ENCODE measurements at places on chromosomes 1 and 21.

- no peak for DNase-seq
These were observed 357.6 kb downstream of the TGFB2 start for GRCh38 chr1:218702775-218703174.

- DNase-seq = no peak
These were observed 455.5 kb upstream of the ADAMTS5 start for GRCh38 chr21:27422435-27422834.

- DNase-seq = no peak
These were observed 319.2 kb upstream of the SPAG17 start for GRCh38 chr1:118504221-118504644.

- DNase-seq = no peak
These were observed 41.6 kb upstream of the SLC2A1 start for GRCh38 chr1:43000271-43000670.

DNA sequence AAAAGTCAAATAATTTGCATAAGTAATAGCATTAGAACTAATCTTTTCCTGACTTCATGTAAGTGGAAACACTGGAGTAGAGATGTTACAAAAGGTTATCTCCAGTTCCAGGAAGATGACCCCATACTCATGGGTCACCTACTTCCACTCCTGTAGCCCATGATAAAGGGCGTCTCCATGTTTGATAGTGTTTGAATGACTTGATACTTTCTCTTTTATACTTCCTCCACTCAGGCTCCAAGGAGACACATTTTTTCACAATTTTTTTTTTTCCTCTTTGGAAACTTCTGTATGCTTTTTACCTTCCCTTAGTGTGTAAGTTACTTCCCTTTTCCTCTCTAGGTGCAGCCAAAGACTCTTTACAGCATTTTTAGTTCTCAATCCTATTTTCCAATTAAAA is 382.1 kb upstream of the B3GALT2 start:
- DNase-seq = no peak

GRCh38 chr21:15669247-15669646 is 60.5 kb upstream of the USP25 start:
- no peak for DNase-seq

GRCh38 chr1:77415579-77415978 is 133.8 kb downstream of the AK5 start:
- DNase-seq = no peak

GRCh38 chr1:37448185-37448584 is 26.2 kb upstream of the ZC3H12A start:
- DNase-seq = no peak

DNA sequence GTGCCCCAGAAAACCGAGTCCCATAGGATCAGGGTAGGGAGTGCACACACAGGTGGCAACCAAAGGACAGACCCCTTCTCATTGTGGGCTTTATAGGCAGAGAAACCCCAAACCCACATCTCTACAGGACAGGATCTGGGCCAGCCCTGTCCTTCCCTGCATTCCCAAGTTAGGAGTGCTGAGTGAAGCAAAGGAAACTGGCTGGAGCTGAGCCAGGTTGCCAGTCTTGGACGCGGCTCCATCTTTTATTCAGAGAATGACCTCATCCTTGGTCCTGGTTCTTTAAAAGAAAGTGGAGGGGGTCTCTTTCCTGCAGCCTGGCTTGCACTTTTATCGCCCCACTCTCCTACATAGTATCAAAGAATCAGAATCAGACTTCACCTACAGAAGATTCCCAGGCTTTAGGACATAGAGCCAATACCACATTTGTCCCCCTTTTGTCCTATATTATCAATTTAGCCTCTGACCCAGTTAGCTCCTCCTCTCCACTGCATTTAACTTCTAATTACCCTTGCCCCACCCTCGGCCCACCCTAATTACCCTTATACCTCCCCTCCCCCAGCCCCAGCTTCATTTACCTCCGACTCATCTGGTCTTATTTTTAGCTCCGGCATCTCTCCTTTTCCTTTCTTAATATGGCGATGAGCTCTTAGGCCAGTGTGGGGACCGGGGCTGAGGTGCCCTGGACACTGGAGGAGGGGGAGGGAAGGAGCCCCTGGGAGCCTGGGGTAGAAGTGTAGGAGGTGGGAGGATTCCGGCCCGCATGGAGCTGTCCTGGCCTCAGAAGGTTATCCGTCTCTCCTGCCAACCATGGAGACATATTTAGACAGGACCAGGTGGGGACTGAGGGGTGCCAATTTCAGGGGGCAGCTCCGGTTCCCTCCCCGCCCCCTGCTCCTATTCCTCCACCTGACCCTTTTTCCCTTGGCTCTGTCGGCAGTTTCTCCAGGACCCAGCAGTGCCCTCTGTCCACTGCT is at the start of gene CASQ1:
Gene CASQ1 (plus strand): TSS at position 927 of the 977 bp plus-strand sequence. CDS start 177 bp downstream, outside the sequence.
- peak; percentile 53 for DNase-seq

- DNase-seq = no peak
These were observed 22.5 kb upstream of the FRRS1 start for GRCh38 chr1:99788896-99789295.

- no peak for DNase-seq
These were observed 86.2 kb upstream of the IRF2BP2 start for GRCh38 chr1:234696148-234696576.

- no peak for DNase-seq
These were observed 36.2 kb downstream of the EPS15 start for GRCh38 chr1:51482881-51483280.

DNA sequence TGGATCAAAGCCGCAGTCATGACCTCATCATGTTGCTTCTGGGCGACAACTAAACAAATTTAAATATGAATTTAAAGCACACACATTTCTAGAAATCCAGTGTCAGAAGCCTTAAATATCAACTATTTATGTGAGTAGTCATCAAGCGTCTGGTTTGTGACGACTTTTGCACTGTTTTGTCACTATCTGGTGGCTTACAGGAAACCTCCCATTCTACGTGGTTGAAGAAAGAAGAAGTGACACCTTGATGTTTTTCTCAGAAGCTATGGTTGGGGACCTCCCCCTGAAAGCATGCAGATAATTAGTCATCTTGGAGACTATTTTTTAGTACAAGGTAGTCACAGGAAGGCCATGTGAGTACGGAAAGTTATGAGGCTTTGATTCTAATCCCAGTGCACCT is 58.5 kb downstream of the TENT5C start:
- no peak for DNase-seq

- no peak for DNase-seq
These were observed at the start of gene TNFRSF18 for GRCh38 chr1:1206376-1206965. Gene TNFRSF18 (minus strand): TSS chr1:1206592. CDS start chr1:1206571, 21 bp downstream.

DNA sequence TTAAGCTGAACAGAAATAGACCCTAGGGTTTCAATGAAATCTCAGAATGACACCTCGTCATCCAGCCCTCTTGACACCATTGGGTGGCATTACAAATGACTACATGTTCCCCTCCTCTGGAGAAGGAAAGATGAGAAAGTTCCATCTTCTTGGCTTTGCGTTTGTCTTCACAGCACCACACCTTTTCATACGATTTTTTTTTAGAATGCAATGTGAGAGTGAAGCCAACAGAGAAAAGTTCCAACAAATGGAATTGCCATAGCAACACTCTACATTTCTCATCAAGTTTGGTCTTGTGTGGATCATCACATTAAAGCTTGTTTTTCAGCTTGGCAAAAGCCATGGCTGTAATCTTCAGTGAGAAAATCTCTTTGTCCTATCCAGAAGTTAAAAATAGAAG is 183.4 kb upstream of the SNX7 start:
- no peak for DNase-seq

- no peak for DNase-seq
These were observed 87.8 kb upstream of the MAP1LC3C start for GRCh38 chr1:242086706-242087105.

DNA sequence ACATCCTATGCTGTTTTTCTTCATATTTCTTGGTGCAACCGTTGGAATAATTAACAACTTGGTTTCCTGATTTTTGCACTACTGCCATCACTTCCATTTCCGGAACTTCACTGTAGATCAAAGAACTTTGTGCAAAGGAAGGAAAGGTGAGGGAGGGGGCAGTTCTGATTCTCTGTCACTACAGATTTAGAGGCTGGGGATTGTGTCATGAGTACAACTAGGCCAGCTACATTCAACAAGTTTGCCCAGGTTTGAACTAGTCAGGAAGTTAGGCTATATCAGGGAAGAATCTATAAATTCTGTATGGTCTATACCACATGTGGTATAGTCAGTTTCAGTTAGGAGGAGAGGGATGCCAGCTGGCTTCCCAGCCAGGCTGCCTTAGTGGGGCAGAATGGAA is 84.2 kb downstream of the RGL1 start:
- DNase-seq = peak; percentile 15

GRCh38 chr1:39890880-39891279 is 7.6 kb upstream of the TRIT1 start:
- DNase-seq = no peak

GRCh38 chr1:31111290-31111951 is 45.9 kb upstream of the PUM1 start:
- DNase-seq = peak; percentile 10

- DNase-seq = no peak
These were observed 44.6 kb downstream of the RASSF5 start for GRCh38 chr1:206551986-206552326.

GRCh38 chr1:179996099-179996498 is 41.5 kb downstream of the CEP350 start:
- no peak for DNase-seq

GRCh38 chr1:114114185-114115094 is 39.2 kb downstream of the SYT6 start:
- DNase-seq = no peak

DNA sequence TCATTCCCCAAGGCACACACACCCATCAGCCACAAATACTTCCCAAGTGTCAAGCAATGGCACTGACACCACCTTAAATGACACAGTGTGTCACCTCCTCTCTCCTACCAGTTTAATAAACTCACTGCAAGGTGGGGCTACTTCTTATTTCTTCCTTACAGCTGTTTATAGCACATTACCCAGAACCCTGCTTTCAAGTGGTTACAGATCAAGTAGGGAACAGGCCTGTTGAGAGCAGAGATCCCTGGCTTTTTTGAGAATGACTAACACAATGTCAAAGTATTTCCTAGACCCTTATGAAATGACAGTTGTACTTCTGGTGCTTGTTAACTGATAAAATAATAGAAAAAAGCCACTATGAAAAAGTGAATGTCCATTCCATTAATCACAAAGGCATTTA is 19.8 kb downstream of the ZBTB17 start:
- no peak for DNase-seq

DNA sequence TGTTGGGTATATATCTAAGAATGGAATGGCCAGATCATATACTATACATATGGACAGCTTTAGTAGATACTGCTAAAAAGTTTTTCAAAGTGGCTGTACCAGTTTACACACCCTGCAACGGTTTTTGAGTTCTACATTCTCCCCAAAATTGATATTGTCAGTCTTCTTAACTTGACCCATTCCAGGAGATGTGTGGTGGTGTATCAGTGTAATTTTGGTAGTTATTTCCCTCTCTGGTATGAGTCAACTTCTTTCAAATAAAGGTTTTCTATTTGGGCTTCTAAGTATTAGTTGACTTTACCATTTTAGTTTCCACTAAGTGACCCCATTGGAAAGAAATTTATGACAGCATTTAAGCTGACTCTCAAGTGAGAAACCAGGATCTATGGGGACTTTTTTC is 29.2 kb downstream of the INKA2 start:
- DNase-seq = no peak

DNA sequence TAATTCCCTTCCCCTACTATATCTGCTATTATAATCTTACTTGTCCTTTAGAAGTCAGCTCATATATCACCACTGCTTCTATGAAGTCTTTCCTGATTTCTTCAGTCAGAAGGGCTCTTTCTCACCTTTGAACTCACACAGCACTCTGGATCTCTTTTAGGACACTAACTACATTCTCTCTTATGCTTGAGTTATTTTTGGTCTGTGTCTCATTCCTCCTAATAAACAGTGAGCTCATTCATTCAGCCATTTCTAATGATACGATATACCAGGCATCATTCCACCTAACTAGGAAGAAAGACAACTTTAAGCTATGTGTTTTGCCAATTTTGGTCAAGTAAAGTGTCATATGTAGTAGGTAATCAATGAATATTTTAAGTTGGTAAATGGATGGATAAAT is 1.2 kb upstream of the STYXL2 start:
- DNase-seq = no peak

All from lung microvascular endothelial cell (primary cell).